ENCODE measurements at places on chromosomes 2 and 18.

DNA sequence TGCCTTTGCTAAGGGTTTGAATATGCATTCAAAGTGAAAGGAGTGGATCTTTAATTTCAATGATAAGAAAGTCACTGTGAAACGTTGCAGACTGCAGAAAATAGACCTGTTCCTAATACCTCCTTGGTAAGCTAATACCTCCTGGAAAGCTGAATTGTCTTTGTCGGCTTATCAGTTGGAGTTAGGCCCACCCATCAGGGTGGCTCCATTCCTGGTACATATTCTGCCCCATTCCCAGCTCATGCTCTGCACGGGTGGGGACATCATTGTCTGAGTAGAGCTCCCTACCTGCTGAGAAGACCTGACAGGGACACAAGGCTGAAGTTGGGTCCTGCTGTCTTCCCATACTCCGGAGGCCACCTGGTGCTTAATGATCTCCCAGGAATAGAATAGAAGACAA lies 203.3 kb downstream of the EN1 start:
- no peak for DNase-seq

- no peak for DNase-seq
These were observed 309.5 kb upstream of the LYPD1 start for GRCh38 chr2:132979339-132980093.

DNA sequence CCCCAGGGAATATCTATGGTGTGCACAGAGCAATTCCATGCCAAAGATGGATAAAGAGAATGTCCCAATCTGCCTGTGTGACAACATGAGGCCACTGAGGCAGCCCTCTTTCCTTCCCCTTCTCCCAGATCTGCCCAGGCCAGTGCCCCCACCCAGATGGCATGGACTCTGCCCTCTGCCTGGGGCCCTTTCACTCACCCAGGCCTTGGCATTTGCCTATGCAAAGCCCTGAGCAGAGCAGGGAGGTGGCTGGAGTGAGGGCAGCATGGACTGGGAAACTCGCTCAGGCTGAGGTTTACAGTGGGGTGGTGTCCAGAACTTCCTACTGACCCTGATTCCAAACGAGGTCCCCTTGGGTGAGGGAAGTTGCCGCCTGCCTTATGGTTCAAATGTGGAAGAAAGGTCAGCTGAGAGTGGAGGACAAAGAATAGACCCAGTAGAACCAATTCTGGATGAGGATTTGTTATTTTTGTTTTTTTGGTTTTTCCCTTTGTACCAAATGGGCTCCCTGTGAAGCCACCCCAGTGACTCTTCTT lies 8.9 kb downstream of the SH2D6 start:
- no peak for DNase-seq

DNA sequence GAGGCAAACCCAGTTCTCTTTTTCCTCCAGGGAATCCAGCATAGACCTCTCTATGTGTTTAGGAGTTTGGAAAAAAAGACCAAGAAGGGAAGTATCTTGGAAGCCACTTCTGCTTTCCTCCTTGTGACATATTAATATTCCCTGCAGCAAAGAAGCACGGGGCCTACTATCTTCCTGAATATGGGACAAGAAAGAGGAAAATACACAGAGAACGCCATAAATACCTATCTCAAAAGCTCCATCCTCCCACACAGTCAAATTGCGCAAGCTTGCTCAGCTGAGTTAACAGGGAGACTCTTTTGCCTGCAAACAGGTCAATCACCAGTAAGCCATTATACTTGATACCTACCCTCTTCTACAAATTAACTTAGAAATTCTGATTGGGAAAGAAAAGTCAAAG lies 16.7 kb upstream of the RAPH1 start:
- peak; percentile 32 for DNase-seq

DNA sequence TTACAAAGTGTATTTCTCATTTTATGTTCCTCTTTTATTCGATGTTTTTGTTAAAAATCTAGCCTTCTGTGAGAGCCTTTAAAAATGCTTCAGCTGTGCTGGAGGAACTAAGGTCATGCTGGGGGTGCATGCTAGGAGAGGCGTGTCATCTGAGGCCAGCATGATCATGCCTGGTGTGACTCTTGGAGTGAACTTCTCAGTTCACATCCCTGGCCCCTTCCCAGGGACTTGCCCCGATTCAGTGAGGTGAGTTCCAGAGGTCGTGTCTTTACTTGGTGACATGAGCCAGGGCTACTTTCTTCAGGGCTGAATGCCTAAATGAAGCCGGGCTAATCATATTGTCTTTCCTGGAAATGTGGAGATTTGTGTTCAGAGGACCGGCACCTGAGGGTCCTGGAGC lies 264.9 kb downstream of the MREG start:
- peak; percentile 43 for DNase-seq

DNA sequence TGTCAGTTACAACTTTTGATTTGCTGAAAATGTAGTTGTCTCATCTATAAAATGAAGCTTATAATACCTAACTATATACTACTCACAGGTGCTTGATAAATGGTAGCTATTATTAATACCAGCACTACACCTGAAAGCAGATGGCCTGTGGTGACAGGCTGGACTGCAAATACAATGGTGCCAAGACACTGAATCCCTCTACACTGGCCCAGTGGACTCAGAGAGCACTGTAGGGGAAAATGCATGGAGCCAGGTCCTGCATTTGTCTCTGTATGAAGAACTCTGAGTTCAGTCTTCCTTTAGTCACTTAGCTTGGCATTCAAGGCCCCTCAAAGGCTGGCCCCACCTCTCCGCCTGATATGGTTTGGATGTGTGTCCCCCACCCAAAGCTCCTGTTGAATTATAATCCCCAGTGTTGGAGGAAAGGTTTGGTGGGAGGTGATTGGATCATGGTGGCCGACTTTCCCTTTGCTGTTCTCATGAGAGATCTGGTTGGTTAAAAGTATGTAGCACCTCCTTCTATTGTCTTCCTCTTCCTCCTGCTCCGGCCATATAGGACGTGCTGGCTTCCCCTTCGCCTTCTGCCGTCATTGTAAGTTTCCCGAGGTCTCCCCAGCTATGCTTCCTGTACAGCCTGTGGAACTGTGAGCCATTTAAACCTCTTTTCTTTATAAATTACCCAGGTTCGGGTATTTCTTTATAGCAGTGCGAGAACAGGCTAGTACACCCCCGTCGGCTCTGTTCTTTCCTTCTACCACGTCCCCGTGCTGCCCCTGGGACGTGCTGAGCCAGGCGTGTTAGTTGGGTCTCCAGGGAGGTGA lies 11.1 kb upstream of the NTSR2 start:
- no peak for DNase-seq

DNA sequence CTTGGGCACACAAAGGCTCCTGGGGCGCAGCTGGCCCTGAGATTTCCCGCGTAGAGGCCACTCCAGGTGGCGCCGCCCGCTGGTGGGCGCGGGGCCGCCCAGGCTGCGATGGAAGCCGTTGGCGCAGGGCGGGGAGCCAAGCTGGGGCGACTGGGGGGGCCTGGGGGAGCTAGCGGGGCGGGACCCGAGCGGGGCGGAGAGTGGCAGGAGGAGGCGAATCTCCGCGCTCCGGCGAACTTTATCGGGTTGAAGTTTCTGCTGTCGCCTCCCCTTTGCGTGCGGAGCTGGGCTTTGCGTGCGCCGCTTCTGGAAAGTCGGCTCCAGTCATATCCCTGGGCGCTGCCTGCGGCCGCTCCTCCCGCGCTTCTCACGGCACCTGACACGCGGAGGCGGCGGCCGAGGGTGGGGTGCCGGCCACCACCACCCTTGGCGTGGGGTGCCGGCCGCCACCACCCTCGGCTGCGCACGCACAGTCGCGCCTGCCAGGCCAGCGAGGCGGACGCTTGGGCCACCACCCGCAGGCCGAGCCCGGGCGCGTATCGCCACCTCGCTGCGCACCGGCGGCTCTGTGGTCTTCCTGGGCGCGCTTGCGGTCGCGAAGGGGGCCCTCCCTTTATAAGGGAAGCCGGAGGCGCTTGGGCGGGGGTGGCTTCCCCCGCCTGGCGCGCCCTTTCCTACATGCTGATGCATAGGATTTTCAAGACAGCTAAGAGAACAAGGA lies 919 bp upstream of the CYP1B1 start:
- peak; percentile 84 for DNase-seq

DNA sequence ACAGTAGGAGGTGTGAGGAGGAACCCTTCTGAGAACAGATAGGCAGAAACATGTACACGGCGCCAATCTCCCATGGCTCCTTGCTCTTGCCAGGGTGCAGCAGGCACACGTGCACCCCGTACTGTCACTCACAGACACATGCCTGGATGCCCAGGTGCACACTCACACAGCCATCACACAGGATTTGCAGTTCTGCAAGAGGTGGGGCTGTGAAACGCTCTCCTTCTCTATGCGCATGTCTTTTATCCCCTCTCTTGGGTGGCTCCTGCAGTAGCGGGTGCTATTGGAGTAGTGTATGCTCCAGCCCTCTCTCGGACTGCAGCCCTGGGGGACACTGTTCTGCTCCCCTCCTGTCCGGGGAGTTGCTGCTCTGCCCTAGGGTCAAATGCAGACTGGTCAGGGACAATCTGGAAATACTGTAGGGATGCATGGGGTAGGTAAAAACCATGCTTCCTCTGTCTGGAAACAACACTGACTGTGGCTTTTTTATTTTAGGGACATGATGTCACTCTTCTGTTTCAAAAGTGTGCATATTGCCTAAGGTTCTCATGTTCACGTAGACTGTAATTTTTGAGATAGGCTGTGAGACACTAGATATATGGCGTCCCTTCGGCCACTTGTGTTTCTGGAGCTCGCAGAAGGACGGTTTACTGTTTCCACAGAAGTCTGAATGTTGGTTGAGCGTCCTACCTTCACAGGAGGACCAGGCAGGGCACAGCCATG lies 118.5 kb downstream of the PRKCE start:
- DNase-seq, result no peak

- no peak for DNase-seq
These were observed 104.4 kb downstream of the CTIF start for GRCh38 chr18:48643262-48643661.

DNA sequence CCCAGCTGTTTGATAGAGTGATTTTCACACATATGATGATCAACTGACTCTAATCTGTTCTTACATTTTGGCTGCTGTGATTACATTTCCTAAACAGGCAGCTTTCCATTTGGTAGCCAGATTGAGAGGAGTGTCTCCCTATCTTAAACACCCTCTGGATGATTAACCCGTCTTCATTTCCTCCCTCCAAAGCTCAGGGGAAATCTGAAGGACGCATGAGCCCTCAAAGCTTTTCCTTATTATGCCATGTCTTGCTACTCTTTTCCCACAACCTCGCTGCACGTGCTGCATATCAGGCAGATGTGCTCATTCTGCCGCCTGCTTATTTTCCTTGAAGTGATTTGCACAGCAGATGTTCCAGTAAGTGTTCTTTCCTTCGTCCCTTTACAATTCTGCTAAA lies 837.4 kb downstream of the LRRTM4 start:
- no peak for DNase-seq

DNA sequence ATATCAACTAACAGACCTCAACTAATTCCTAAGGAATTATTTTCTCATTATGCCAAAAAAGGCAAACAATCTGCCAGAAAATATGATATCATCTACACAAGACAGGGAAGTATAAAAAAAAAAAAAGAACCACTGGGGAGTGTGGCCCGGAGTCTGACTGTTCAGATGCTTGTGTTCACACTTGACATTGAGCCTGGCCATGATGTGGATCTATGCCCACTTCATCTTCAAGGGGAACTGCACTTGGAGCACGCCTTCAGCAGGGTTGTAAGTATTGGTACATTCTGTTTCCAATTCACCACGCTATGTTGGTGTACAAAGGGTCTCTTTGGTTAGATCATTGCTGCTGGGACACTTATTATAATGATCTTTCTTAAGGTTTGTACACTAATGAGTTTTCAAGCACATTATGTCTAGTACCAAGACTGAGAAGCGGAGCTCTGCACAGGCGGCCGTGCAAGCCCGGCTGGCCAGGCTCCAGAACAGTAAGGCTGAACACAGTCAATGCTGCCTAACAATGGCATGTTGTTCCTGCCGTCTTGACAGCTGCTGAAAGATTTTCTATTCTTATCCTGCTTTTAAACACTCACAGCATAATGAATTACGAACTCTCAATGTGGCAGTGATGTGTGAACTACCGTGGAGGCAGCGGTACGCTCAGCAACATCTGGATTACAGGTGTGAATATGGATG lies 788.4 kb upstream of the SOX11 start:
- DNase-seq, result no peak

- no peak for DNase-seq
These were observed 231.9 kb upstream of the RAB6C start for GRCh38 chr2:129747500-129748125.

DNA sequence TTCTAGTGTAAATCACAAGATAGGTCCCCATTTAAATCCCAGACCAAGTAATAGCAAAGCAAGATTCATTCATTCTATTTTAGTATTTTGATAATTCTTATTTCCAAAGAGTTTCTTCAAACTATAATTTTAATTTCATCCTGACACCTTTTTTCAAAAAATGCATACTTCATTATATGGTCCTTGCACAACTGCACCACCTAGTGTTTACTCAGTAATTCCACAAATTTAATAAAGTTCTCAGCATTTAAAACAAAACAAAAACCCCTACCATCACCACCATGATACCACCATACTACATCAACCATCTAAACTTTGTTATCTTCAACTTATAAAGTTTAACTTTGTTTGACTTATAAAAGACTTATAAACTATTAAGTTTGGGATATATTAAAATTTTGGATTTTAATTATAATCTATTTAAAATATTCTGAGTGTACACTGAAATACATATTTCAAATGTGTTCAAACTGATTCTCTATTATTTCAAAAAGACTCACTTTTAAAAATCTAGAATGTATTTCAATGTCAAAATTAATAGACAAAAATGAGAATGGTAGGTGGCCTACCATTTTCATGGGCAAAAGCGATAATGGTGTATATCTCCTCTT lies 44.2 kb downstream of the WDPCP start:
- DNase-seq, result no peak

- DNase-seq, result no peak
These were observed 108.6 kb upstream of the NYAP2 start for GRCh38 chr2:225290757-225291400.

DNA sequence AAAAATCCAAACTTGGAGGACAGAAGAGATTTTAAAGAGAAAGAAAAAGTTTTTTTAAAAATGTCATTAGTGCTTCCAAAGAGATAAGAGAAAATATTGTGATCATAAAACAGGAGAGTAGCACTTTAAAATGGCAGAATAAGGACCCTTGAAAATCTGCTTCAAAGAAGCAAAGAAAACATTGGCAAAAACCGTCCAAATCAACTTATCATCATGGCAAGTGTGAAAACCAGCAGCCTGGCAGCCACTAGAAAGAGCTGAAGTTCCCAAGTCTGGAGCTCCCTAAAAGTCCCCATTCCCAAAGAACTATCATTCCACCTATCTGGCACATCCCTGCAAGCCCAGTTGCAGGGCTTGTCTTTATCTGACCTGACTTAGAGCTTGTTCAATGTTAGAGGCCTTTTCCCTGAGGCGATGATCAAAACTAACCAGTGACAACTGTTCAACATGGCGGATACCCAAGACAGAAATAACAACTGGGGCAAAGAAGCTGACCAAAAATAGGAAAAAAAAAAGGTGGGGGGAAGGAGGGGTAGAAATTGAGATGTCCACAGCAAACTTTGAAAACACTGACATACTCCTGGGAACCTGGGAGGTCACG lies 24.6 kb upstream of the RNU4ATAC start:
- no peak for DNase-seq

Data from mammary epithelial cell (primary cell).